Amniotic stem cell (primary cell): ENCODE measurements at places on chromosomes 6 and 20.

DNA sequence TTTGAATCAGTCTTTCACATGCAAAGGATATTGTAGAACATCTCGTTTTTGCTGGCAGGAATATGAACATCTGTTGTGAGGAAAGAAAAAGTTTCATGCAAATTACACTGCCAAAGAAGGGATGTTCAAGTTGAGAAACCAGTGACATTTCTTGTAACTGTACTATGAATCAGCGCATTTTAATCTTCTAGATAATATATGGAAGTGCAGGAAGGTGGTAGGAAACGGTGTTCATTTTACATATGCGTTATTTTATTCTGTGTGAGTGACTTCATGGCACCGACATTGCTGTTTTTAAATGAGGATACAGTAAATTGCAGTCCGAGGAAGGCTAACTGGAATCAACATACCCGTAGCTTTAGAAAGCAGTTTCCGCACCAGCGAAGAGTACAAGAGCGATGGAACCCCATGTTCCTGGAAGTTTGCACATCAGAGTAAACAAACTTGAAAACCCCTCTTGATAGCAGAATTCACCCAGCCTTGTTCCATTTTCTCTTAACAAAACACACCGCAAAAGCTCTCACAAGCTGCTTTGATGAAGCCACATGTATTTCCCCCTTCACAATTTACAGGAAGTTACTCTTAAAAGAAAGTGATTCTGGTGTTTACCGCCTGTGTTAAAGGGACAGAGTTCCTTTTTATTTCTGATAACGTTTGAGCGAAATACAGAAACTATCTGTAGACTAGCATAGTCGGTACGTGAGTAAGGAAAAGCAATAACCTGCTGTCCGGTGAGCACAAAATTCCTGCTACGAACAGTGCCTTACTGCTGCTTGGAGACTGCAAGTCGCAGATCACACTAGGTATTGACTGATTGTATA lies 11.5 kb downstream of the PRDM1 start:
- DNase-seq = no peak

DNA sequence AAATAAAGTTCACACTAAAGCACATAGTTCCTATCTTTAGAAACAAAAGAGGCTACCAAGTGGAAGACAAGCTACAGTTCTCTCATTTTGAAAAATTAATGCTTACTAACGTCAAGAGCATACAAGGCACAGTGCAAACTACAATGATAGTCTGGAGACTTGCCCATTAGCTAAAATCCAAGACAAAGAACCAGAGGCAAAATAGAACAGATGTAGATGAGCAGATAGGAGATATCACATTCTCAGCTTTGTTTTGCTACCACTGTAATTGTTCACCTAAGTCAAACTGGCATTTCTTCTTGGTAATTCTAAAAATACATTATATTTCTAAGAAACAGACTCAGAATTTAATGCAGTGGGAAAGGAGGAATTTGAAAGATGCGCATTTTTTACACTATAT lies 5.2 kb downstream of the TMEM30A start:
- no peak for DNase-seq

DNA sequence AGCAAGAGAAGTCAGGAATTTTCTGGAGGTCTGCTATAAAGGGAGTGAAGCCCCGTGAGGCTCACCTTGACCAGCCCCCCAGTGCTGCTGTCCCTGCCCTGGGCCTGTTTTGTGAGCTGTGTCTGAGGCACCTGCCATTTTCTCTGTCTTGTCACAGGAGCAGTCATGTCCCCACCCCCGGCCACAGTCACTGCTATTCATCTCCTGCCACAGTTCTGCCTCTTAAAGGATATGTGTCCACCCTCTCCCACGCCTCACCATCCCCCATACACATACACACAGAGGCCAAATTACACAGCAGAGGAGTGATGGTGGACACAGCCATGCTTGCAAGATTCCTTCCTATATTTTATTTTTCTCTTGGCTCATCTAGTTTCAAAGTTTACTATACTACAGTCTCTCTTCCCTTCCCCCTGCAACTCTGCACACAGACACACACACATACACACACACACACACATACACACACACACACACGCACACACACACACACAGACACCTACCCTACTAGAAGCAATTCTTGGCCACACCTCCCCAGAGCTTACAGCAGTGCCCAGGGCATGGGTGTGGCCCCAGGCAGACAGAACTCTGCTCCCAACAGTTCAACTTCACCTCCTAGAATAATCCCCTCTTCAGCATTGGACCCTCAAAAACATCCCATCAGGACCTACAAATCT lies 68.7 kb upstream of the TAB2 start:
- no peak for DNase-seq

DNA sequence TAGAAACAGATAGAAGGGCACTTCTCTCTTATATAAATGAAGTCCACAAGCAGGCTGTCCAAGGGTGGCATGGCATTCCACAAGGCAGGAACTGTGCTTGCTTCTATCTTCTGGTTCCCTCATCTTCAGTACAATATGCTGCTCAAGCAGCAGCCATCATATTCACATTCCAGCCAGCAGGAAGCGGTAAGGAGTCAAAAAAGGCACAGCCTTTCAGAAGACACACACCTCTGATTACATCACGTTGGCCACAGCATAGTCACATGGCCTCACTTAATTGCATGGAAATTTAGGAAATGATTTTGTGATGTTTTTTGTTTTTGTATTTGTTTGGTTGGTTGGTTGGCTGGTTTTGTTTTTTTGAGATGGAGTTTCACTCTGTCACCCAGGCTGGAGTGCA lies 19.0 kb downstream of the REM1 start:
- no peak for DNase-seq

GRCh38 chr20:19872001-19872400 lies 113.9 kb downstream of the RIN2 start:
- DNase-seq = no peak
